Activated T-cell treated with anti-CD3 and anti-CD28 coated beads, Interleukin-2, amount 50 U/mL, for 4 hours (primary cell): ENCODE measurements at places on chromosomes 12 and 14.

- no peak for DNase-seq
These were observed 65.4 kb upstream of the RIC8B start for GRCh38 chr12:106709068-106709511.

GRCh38 chr12:51265024-51265423, 5.2 kb downstream of the SMAGP start:
- no peak for DNase-seq

GRCh38 chr14:45135156-45135555, 574 bp upstream of the FANCM start:
- no peak for DNase-seq

GRCh38 chr12:122979908-122980182, 636 bp upstream of the ARL6IP4 start:
- DNase-seq, result no peak

- DNase-seq, result no peak
These were observed 25.8 kb downstream of the CCDC91 start for GRCh38 chr12:28216016-28216415.

DNA sequence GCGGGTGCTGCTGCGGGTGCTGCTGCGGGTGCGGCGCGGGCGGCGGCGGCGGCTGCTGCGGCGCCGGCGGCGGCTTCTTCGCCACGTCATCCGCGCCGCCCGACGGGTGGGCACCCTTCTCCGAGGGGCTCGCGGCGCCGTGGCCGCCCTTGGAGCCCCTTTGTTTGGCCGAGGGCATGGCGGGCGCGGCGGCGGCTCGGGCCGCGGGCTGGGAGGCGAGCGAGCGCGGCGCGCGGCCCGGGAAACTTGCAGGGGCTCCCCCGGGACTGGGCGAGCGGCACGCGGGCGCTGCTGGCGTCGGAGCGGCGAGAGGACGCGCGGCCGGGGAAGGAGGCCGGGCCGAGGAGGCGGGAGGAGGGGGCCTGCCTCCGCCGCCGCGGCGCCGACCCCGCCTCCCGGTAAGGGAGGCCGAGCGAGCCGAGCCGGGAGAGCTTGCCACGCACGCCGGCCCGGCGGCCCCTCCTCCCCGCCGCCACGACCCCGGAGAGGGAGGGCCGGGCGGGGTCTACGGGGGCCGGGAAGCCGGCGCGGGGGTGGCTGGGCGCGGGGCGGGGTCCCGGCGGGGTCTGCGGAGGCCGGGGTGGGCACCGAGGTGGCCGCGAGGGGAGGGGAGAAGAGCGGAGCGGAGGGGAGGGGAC, at the start of gene CKAP4:
Gene CKAP4, minus strand, starts transcription at position 347 of the 638 bp plus-strand sequence. Its CDS starts 169 bp downstream, at position 178.
- DNase-seq, result peak; percentile 44

DNA sequence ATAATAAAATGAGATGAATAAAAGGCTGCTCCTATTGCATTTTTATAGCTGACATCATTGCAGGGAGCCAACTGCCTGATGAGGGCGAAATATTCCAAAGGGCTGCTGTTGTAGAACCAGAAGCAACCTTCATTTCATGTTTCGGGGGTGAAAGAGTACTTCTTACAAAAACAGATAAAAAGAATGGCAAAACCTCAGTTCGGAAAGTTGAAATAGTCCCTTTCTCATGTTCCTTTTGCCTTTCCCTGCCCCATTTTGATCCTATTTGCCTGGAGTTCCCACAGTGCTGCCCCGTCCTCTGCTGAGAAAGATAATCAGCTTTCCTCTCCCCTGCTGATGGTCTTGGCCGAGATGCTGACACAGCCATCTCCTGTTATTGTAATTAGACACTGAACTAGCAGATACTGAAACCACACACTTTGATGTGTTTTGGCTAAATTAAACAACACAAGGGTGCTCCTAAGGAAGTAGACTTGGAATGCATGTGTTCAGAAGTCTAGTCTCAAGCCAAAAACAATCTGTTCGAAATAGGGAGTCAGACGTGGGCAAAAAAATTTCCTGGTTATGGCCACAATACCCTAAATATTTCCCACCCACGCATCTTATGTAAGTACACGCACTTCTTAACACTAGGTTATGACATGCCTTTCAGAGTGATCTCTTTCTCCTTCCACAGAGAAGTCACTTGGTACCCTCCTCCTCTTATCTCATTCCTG, 117.2 kb downstream of the PPM1H start:
- DNase-seq, result no peak

DNA sequence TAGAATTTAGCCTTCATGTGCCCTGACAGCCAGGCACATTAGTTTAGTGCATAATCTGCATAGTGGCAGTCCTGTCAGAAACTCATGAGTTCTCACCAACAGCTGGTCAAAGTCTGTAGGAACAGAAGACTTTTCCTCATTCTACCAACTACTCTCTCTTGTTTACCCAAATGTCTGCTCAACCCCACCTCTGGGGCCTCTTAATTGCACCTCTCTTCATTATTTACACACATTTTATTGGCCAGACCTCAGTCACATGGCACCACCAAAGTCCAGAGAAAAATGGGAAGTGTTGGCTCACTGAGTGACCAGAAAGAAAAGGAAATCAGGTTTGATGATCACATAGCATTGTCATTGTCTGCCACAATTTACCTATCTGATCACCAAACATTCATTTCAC, 114.6 kb upstream of the PLXNC1 start:
- no peak for DNase-seq

DNA sequence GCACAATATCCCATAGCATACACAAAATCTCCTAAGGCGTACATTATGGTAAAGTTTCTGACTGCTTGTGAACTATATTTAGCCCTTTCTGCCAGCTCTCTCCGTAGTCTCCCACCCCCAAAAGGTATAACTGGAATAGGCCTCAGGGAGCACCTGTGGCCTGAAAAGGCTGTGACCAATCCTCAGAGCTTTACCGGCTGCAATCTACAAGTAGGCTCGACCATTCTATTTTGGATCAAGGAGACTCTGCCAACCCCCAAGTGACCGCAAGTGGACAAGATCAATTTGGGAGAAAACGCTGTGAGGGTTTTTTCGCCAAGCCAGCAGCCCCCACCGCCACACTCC, 1.2 kb downstream of the PPTC7 start:
- no peak for DNase-seq

GRCh38 chr12:85575120-85576096, 260.8 kb downstream of the RASSF9 start:
- DNase-seq, result no peak

DNA sequence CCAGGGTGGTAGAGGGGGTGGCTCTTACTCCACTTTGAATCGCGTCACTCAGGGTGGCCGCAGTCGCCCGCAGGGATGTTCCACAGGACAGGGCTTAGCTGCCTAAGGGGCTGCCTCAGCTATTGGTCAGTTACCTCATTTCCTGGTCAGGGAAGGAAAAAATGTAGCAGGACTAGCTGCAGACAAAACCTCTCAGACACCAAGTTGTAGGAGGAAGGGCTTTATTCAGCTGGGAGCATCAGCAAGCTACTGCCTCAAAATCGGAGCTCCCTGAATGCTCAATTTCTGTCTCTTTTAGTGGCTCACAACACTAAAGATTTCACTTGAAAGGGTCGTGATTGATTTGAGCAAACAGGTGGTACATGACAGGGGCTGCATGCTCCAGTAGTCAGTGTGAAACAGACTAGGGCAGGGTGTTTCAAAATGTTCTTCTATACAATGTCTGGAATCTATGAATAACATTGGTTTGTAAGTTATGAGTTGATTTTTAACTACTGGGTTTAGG, 6.4 kb upstream of the CLEC6A start:
- no peak for DNase-seq

GRCh38 chr12:116882742-116883141, 1.5 kb upstream of the HRK start:
- no peak for DNase-seq

DNA sequence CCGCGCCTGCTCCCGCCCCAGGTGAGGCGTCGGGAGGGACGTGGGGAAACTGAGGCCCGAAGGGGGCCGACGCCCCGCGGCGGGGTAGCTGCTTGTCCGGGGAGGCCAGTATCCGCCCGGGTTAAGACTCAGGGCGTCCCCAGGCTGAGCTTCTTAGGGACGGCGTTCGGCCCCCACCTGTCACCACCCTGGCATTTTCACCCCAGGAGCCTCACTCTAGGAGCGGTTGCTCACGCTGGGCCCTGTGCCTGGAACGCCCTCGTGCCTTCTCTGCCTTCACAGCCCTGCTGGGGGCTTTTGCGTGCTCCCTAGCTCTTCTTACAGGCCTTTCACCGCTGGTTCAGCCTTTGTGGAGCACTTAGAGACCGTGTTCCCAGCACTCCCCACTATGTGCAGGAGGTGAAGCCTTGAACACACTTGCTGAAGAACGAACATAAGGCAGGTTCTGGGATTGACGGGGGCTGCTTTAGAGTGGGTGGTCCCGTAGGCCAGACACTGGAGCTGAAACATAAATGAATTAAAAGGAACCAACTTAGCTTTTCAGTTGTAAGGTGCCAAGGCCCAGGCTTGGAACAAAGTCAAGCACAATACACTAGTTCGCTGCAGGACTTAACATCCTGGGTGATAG, 601 bp downstream of the ZNF839 start:
- DNase-seq, result peak; percentile 55

DNA sequence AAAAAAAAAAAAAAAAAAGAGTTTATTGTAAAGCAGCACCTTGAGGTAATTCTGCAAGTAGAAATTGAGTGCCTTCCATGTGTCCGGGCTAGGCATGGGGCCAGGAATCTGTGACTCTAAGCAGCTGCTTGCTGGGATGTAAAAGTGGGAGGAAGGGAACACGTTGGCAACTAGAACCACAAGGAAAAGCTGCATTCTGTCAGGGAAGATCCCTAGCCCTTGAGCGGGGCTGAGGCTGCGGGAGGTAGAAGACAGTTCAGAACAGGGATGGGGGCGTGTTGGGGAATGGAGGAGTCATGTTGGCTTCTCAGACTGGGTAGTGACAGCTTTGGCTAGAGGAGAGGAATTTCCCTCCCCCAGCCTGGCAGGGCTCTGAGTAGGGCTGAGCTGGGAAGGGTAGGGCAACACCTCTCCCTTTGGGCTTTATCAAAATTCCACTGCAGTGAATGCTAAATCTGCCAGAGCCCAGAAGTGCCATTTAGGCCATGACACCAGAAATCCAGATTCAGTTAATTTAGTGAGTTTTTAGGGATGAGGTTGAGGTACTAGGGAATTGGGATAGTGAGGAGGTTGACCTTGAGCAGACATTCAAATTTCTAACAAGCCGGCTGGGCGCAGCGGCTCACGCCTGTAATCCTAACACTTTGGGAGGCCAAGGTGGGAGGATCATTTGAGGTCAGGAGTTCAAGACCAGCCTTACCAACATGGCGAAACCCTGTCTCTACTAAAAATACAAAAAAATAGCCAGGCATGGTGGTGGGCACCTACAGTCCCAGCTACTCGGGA, 3.4 kb upstream of the TRAFD1 start:
- DNase-seq, result no peak

- DNase-seq, result no peak
These were observed 174.7 kb upstream of the DAAM1 start for GRCh38 chr14:59013672-59014298.
